Osteoblast (primary cell): ENCODE measurements at places on chromosomes 4 and X. TPM values are rescaled to one million over a fixed set of nuclear protein-coding genes. Genes with fewer than 3 reads are reported as not detected.

Gene PDGFC
- total RNA-seq, result 145 and 147 TPM in 2 replicates

Gene ARSD
- 20.6 and 23.3 TPM in 2 replicates for total RNA-seq

Gene IL1RAPL1
- total RNA-seq, result under 0.01 and 0.29 TPM in 2 replicates

Gene USP51
- total RNA-seq, result 2.9 and 4.3 TPM in 2 replicates

Gene MAGEA11
- total RNA-seq, result not detected in 2 replicates

Gene PABPC1L2A
- total RNA-seq, result not detected in 2 replicates

Gene MXRA5
- 20.9 and 27.9 TPM in 2 replicates for total RNA-seq

Gene LARP7
- 29.2 and 32.2 TPM in 2 replicates for total RNA-seq

Gene CLCN3
- total RNA-seq, result 32.2 and 35.9 TPM in 2 replicates

Gene SHROOM3
- total RNA-seq, result 9.4 and 9.8 TPM in 2 replicates

Gene VSIG1
- not detected in 2 replicates for total RNA-seq

Gene MID1
- total RNA-seq, result 26.5 and 26.8 TPM in 2 replicates

Gene UXT
- 93.4 and 94.9 TPM in 2 replicates for total RNA-seq

DNA sequence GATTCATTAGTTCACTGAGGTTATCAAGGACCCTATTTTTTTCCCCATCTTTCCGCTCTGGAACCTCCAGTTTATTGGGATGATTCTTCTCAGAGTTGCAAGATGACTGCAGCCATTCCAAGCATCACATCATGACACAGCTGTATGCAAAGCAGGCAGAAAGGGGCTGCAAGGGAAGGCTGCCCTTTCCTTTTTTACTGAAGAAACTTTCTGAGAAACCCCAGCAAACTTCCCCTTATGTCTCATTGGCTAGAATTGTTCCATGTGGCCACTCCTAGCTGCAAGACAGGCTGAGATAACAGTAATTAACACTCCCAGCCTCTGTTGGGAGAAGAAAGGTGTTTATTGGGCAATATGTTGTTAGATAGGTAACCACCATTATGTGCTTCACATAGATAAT, 102.6 kb downstream of the SATL1 start:
- no peaks in the 10 kb centered on the region for H3K27me3 ChIP-seq
- DNase-seq, result no peak
- H3K27ac ChIP-seq, result no peak overlapping the region
- no peaks in the 10 kb centered on the region for H3K36me3 ChIP-seq
- H3K4me3 ChIP-seq, result no peak overlapping the region

DNA sequence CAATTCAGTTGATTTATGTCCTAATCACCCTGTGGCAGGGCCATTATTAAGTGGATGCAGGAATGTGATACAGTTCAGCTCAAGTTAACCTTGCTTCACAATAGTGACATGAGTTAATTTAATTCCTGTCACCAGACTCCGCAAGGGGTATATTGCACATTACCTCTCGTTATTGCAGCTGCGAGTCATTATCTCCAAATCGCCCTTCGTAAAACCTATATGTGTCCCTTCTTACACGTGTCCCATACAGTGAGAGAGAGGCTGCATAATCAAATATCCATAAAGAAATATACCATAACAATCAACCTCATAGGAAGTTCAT, 369.9 kb upstream of the ANXA10 start:
- H3K27me3 ChIP-seq, result no peaks in the 10 kb centered on the region
- H3K4me1 ChIP-seq, result no peaks in the 10 kb centered on the region
- H3K27ac ChIP-seq, result no peak overlapping the region

- H3K4me1 ChIP-seq, result no peaks in the 10 kb centered on the region
- no peaks in the 10 kb centered on the region for H3K36me3 ChIP-seq
- no peak overlapping the region for H3K27ac ChIP-seq
- DNase-seq, result no peak
- H3K27me3 ChIP-seq, result no peaks in the 10 kb centered on the region
- H3K4me3 ChIP-seq, result no peak overlapping the region
Measured at GRCh38 chrX:42123369-42123768, 200.0 kb upstream of the CASK start.

DNA sequence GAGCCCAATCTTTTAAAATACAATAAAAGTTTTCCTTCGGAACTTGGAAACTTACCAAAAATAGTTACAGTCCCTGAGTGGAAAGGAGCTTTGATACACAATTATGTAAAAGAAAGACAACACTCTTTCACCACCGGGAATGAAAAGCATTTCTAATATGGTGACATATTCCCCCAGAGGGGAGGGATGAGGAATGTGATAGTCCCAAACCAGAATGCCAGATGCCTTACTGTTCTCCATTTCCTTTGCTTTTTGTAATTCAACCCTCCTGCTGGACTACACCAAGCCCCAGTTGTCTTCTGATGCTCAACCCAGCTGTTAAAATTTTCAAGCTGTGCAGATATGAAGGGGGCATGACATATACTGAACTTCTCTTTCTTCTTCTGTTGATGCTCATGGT, 4.1 kb downstream of the PRIMPOL start:
- H3K27ac ChIP-seq, result peak overlapping the region; percentile 11
- DNase-seq, result no peak
- no peak overlapping the region for H3K4me3 ChIP-seq
- peaks cover 23% of the 10 kb centered on the region for H3K4me1 ChIP-seq

DNA sequence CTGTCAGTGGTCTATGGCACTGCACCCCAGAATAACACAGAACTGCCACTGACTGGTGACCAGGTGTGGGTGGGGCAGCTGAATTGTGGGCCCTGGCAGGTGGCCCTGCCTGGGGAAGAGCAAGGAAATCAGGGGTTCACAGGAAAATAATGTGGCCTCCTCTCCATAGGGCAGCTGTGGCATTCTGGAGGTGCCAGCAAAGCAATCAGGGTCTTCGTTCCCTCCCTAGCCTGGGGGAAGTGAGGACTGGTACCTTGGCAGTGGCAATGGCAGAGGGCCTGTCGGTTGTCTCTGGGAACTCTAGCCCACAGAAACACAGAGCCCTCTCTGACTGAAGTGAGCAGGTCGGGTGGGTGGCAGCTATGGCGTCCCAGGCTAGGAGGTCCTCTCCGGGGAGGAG, 223.0 kb downstream of the GRIA2 start:
- H3K27ac ChIP-seq, result no peak overlapping the region
- H3K36me3 ChIP-seq, result no peaks in the 10 kb centered on the region
- H3K27me3 ChIP-seq, result no peaks in the 10 kb centered on the region
- no peak overlapping the region for H3K4me3 ChIP-seq

- peak within 1 kb of the TSS; percentile 72 for H3K4me3 ChIP-seq
- H3K27me3 ChIP-seq, result no peaks in the 10 kb centered on the region
- H3K4me1 ChIP-seq, result no peaks in the 10 kb centered on the region
- DNase-seq, result peak; percentile 81
- no peak within 1 kb of the TSS for H3K27ac ChIP-seq
Measured at GRCh38 chrX:18354369-18355223, at the start of gene SCML2. Gene SCML2, minus strand, starts transcription at chrX:18354688. Its CDS starts 20,617 bp downstream, at chrX:18334071.

GRCh38 chrX:84956304-84956703, 47.4 kb upstream of the APOOL start:
- DNase-seq, result no peak
- H3K4me1 ChIP-seq, result no peaks in the 10 kb centered on the region
- H3K27ac ChIP-seq, result no peak overlapping the region
- H3K4me3 ChIP-seq, result no peak overlapping the region
- no peaks in the 10 kb centered on the region for H3K36me3 ChIP-seq

- no peaks in the 10 kb centered on the region for H3K4me1 ChIP-seq
- DNase-seq, result no peak
- H3K4me3 ChIP-seq, result no peak overlapping the region
- no peak overlapping the region for H3K27ac ChIP-seq
- H3K36me3 ChIP-seq, result no peaks in the 10 kb centered on the region
Measured at GRCh38 chrX:110322603-110323002, 4.7 kb upstream of the AMMECR1 start.

GRCh38 chr4:1656986-1657385, 27.1 kb downstream of the FAM53A start:
- no peak overlapping the region for H3K27ac ChIP-seq
- DNase-seq, result peak; percentile 56
- no peaks in the 10 kb centered on the region for H3K36me3 ChIP-seq
- H3K27me3 ChIP-seq, result no peaks in the 10 kb centered on the region
- H3K4me1 ChIP-seq, result no peaks in the 10 kb centered on the region

- H3K36me3 ChIP-seq, result peaks cover 8% of the 10 kb centered on the region
- DNase-seq, result peak; percentile 83
- H3K4me1 ChIP-seq, result peaks cover 14% of the 10 kb centered on the region
- peak overlapping the region; percentile 91 for H3K27ac ChIP-seq
- H3K4me3 ChIP-seq, result peak overlapping the region; percentile 91
Measured at GRCh38 chrX:48896611-48897011, 957 bp downstream of the TIMM17B start.

GRCh38 chrX:36504625-36505024, 503.5 kb upstream of the FAM47C start:
- H3K27ac ChIP-seq, result no peak overlapping the region
- H3K4me3 ChIP-seq, result no peak overlapping the region
- no peak for DNase-seq
- no peaks in the 10 kb centered on the region for H3K4me1 ChIP-seq
- H3K36me3 ChIP-seq, result no peaks in the 10 kb centered on the region

- peaks cover 2% of the 10 kb centered on the region for H3K27me3 ChIP-seq
- H3K4me3 ChIP-seq, result no peak overlapping the region
- no peak overlapping the region for H3K27ac ChIP-seq
- no peaks in the 10 kb centered on the region for H3K4me1 ChIP-seq
- no peaks in the 10 kb centered on the region for H3K36me3 ChIP-seq
- no peak for DNase-seq
Measured at GRCh38 chrX:50579955-50580354, 109.3 kb upstream of the DGKK start.

GRCh38 chrX:53239474-53239873, 14.5 kb upstream of the KDM5C start:
- peak; percentile 44 for DNase-seq
- H3K27me3 ChIP-seq, result peaks cover 4% of the 10 kb centered on the region
- H3K36me3 ChIP-seq, result peaks cover 12% of the 10 kb centered on the region
- H3K4me1 ChIP-seq, result no peaks in the 10 kb centered on the region

DNA sequence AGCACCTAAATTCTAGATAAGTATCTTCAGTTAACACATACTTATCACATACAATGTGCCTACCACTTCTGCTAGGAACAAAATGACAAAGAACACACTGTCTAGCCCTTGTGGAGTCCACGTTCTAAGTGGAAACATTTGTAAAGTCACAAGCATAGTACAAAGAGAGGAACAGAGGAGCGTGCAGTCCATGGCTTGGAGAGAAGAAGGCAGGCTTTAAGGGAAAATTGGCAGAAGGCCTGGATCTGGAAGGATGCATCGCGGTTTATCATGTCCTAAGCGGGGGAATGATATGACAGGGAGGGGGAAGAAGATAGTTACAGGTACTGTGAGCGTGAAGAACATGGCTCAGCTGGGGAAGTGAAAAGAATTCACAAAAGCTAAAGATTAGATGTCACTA, 218.0 kb downstream of the PRDM5 start:
- H3K27me3 ChIP-seq, result no peaks in the 10 kb centered on the region
- no peak for DNase-seq
- no peak overlapping the region for H3K27ac ChIP-seq
- H3K4me3 ChIP-seq, result no peak overlapping the region
- peaks cover 5% of the 10 kb centered on the region for H3K4me1 ChIP-seq

DNA sequence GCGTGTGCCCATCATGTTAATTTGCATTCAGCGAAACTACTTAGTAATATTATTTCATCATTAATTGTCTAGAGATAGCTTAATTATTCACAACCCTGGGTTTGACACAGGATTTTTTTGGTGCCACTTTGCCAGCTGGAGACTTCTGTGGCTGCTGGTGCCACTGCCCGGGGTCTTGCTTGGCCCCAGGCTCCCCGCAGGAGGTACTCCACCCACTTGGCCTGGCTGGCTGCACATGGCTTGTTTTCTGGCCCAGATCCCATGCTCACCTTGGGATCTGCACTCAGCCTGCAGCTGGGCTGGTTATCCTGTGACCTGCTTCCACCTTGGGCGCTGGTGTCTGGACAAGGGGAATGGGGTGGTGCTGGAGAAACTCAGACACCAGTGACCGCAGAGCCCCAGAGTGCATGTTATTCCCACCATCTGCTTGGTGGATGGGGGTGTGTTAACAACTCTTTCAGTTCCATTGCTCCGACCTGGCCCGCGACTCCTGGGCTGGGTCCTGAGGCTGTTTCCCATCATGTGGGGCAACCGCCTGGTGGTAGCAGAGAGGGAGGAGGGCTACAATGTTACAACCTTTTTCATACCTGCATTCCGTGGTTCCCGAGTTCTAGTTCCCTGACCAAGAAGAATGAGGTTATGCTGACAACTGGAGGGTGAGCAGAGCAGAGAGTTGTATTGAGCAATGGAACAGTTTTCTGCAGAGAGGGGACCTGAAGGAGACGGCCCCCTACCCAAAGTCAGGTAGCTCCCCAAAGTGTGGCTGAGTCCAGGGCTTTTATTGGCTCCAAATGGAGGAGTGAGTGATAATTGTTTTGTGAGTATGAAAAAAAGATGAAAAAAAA, 1950.0 kb upstream of the IGFBP7 start:
- no peaks in the 10 kb centered on the region for H3K4me1 ChIP-seq
- no peak overlapping the region for H3K27ac ChIP-seq
- H3K36me3 ChIP-seq, result no peaks in the 10 kb centered on the region
- H3K4me3 ChIP-seq, result no peak overlapping the region
- H3K27me3 ChIP-seq, result no peaks in the 10 kb centered on the region
- no peak for DNase-seq

GRCh38 chr4:23680671-23681518, 209.0 kb downstream of the PPARGC1A start:
- H3K36me3 ChIP-seq, result no peaks in the 10 kb centered on the region
- no peak overlapping the region for H3K4me3 ChIP-seq
- no peak for DNase-seq
- no peaks in the 10 kb centered on the region for H3K4me1 ChIP-seq
- H3K27me3 ChIP-seq, result no peaks in the 10 kb centered on the region

- no peaks in the 10 kb centered on the region for H3K4me1 ChIP-seq
- no peaks in the 10 kb centered on the region for H3K36me3 ChIP-seq
- DNase-seq, result no peak
- no peaks in the 10 kb centered on the region for H3K27me3 ChIP-seq
- H3K27ac ChIP-seq, result no peak overlapping the region
Measured at GRCh38 chr4:151260526-151260925, 16.4 kb upstream of the PRSS48 start.
